ENCODE measurements at places on chromosomes 4 and X.

GRCh38 chrX:19462231-19462630 is 53.1 kb downstream of the MAP3K15 start:
- no peak for DNase-seq

GRCh38 chr4:98890702-98891455 is 38.1 kb downstream of the EIF4E start:
- DNase-seq, result no peak

DNA sequence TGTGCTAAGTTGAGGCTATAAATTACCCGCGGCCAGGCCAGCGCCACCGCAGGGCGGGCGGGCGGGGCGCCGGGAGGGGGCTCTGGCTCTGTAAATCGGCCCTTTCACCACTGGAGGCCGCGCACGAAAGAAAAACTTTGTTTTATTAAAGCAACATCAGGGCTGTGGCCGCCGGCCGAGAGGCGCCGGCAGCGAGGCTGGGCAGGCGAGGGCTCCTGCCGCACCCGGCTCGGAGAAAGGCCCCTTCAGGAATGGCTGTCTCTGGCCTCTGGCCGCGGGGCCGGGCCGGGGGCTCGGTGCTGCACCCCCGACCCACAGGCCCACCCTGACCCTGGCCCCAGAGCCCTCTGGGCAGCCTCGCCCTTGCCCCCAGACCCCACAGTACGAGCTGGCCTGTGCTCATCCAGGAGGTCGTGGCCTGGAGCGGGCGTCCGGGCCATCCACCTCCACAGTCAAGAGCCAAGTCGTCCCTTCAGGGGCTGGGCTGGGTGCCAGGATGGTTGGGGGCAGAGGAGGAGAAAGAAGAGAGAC is 29.5 kb upstream of the FGFR3 start:
- DNase-seq, result no peak

- DNase-seq, result no peak
Measured at GRCh38 chrX:39953879-39954278, 143.9 kb downstream of the BCOR start.

GRCh38 chr4:52718123-52718522 is 33.1 kb downstream of the ERVMER34-1 start:
- DNase-seq, result no peak

GRCh38 chr4:138275963-138276621 is 33.9 kb upstream of the SLC7A11 start:
- DNase-seq, result peak; percentile 89

- no peak for DNase-seq
Measured at GRCh38 chr4:114383067-114383466, 215.5 kb upstream of the UGT8 start.

GRCh38 chr4:123346951-123347350 is 49.6 kb upstream of the SPRY1 start:
- DNase-seq, result no peak

- DNase-seq, result no peak
Measured at GRCh38 chr4:105714071-105714521, 5.5 kb downstream of the GSTCD start.

Measured in GM04503 (cell line).